ENCODE measurements at places on chromosomes 4 and X.

DNA sequence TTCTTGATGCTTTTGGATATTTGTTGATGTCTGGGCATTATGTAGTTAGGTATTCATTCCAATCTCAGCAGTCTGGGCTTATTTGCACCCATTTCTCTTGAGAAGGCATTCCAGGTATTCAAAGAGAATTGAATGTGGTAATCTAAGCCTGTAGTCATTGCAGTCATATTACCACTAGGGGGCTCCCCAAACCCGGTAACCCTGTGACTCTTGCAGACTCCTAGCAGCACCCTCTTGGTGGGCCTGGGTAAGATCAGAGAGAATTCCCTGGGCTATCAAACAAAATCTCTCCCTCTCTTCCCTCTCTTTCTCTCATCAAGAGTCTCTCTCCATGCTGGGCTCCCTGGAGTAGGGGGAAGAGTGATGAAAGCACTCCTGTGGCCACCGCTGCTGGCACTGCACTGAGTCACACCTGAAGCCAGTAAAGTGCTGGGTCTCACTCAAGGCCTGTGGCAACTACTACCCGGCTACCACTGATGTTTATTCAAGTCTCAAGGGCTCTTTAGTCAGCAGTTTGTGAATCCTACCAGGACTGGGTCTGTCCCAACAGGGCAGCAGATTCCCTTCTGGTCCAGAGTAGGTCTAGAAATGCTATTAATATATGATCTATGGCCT is 187.7 kb upstream of the NUDT10 start:
- peak; percentile 54 for DNase-seq

GRCh38 chr4:102472441-102473013 is 28.6 kb upstream of the NFKB1 start:
- DNase-seq: no peak

- DNase-seq: no peak
Measured at GRCh38 chr4:45438047-45438446, 685.8 kb downstream of the GABRG1 start.

DNA sequence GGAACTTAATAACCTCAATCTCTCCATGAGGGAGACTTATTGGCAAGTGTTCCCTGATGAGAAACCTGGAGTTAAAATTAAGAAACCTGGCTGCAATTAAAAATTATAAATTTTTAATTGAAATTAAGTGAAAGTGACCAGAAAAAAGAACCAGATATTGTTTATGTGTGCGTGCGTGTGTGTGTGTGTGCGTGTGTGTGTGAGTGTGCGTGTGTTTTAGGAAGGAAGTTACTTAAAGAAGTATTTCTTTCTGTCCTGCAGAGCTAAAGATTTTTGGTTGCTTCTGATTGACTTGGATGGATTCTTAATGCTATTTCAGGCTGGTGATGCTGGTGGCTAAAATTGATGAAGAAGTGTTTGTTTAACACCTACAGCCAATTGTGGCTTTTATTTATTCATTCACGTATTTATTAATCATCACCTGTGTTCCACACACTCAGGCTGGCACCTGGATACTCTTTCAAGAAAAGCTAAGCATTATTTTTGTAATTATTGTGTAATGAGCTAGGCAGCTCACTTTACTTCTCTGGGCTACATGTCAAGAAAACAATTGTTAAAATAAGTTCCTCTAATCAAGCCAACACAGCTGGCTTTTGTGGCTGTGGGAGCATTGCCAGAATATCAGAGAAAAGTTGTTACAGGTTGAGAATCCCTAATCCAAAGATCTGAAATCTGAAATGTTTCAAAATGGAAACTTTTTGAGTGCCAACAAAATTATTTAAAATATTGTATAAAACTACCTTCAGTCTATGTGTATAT is 68.5 kb downstream of the CEP44 start:
- DNase-seq: no peak

GRCh38 chrX:151753313-151754046 is 18.9 kb downstream of the CNGA2 start:
- peak; percentile 48 for DNase-seq

- DNase-seq: no peak
Measured at GRCh38 chr4:84870398-84871163, 95.9 kb downstream of the WDFY3 start.

DNA sequence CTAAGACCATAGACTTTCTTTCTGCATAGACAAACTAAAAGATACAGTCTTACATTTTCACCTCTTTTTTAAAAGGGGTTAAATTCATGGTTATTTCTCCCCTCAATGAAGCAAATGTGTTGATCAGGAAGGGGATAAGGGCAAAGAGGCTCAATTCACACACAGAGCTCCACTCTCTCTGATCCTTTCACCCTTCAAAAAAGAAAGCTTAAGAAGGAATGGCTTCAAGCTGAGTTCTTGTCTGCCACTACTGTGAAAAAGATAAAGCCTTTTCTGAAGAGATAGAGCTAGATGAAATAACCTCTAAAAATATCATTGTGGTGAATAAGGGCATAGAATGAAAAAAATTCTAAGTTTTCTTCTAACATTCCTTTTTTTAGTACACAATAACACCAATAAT is 28.3 kb downstream of the SEPSECS start:
- no peak for DNase-seq

- no peak for DNase-seq
Measured at GRCh38 chr4:100590325-100590724, 72.5 kb upstream of the EMCN start.

DNA sequence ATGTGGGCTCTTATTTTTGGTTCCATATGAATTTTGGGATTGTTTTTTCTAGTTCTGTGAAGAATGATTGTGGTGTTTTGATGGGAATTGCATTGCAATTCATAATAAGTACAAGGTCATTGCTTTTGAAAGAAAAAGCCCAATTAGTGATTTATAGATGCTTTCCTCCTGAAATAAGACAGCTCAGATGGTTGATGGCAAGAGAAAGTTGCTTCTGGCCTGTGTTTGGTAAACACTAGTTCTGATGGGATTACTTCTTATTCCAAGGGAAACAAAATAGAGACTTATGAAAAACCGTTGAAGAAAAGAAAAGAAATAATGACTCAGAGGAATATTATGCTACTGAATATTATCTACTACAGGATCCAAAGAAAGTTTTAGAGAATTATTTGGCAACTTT is 144.9 kb downstream of the SPANXA1 start:
- DNase-seq: no peak

- peak; percentile 30 for DNase-seq
Measured at GRCh38 chrX:4841216-4841745, 1127.8 kb upstream of the PRKX start.

- DNase-seq: no peak
Measured at GRCh38 chr4:17646693-17647092, 32.3 kb downstream of the MED28 start.

DNA sequence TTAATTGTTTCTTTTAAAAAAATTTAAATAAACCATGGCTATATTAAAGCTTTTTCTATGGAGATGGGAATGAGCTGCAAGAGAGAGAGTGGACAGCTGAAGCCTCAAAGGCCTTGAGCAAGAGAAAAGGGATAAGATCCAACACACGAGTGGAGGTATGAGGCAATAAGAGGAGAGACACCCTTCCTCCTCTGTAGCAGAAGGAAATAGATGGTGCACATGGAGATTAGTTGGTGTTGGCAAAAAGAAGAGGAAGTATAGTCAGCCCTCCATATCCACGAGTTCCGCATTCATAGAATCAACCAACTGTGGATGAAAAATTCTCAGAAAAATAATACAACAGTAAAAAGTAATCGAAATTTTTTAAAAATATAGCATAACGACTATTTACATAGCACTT is 3.2 kb downstream of the CXorf38 start:
- no peak for DNase-seq

DNA sequence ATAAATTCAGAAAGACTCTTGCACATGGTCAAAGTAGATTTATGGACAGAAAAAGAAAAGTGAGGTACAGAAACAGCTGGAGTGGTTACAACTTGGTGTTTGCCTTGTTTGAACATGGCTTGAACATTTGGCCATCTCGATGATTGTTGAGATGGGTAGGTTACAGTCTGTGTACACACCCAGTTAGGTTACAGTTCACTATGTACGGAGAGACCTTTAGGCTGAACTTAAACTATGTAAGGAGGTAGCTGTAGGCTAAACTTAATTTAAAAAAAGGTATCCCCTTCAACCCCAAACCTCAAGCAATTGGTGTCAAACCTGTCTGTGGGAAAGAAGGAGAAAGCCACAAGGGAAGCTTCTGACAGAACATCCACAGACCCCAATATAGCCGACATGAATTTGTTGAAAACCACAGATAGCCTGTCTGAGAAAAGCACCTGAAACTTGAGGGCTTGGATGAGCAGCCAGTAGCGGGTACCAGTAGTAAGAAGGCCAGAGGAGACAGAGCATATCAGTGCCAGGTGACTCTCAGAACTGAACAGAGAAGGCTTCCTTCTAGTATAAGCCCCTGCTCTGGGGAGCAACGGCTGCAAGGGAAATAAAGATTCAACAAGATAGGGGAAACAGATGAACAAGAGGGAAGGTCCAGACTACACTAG is 247.9 kb upstream of the GALNTL6 start:
- no peak for DNase-seq

- DNase-seq: peak; percentile 62
Measured at GRCh38 chr4:185534866-185535611, at the start of gene PDLIM3. TSS of gene PDLIM3 (minus strand) at chr4:185535507. CDS start at chr4:185535434, 73 bp downstream.

DNA sequence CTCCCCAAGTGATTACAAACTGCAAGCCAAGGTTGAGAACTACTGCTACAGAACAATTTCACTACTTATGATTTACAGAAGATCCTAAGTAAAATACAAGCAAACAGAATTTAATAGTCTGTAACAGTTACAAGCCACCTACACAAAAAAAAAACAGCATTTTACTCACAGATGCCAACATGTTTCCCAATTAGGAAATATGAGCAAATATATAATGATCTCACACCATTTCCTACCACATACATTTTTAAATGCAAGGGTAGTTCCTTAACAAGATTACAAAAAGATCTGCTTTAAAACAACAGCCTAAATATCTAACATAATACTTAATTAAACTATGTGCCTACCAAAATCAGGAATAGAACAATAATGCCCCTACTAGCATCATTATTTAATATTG is 63.4 kb downstream of the EFHC2 start:
- no peak for DNase-seq

GRCh38 chrX:129961180-129962083 is 21.0 kb upstream of the BCORL1 start:
- DNase-seq: no peak

- no peak for DNase-seq
Measured at GRCh38 chr4:41681054-41681453, 67.5 kb downstream of the PHOX2B start.

- DNase-seq: peak; percentile 27
Measured at GRCh38 chr4:40309250-40309774, 25.8 kb upstream of the CHRNA9 start.

DNA sequence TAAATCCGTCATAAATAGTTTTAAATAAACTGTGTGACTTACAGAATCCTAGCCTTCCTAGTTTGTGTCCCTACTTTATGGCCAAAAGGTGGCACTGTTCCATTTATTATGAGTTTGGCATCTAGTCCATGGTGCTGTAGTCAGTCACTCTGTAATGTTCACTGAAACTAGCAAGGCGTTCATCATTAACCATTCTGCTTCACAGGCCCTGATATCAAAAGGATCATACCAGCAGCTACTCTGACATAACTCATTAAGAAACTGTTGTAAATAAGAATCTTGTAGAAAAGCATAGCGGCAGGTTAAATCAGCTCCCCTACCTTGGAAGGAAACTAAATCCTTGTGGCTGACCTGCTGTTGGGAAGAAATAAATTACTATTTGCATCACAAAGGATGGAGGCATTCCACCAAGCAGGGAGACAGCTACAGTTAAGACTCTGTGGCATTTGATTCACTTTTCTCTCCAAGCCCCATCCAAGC is 919.6 kb upstream of the DIAPH2 start:
- peak; percentile 2 for DNase-seq

GRCh38 chrX:49257846-49258748 is 6.4 kb downstream of the FOXP3 start:
- no peak for DNase-seq

- DNase-seq: no peak
Measured at GRCh38 chrX:2610246-2611170, 80.6 kb upstream of the CD99 start.

GRCh38 chr4:152727784-152728183 is 48.0 kb upstream of the TMEM154 start:
- DNase-seq: no peak

- DNase-seq: no peak
Measured at GRCh38 chr4:140423106-140423505, 4.3 kb downstream of the CLGN start.

GRCh38 chrX:30533266-30533665 is 44.3 kb downstream of the TASL start:
- no peak for DNase-seq

DNA sequence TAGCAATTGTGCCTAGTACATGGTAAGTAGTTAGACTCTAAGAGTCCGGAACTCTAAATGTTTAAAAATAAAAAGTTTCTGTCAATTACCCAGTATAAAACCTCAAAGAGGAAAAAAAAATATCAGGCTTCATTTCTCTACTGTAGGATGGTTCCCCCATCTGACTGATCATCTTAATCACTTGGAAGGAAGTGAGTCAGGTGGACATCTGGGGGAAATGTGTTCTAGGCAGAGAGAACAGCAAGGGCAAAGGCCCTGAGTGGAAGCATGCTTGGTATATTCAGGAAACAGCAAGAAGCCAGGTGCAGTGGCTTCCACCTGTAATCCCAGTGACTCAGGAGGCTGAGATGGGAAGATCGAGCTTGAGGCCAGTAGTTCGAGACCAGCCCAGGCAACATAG is 2.9 kb upstream of the EIF1AX start:
- no peak for DNase-seq

- DNase-seq: no peak
Measured at GRCh38 chr4:105440890-105441289, 33.0 kb downstream of the PPA2 start.

DNA sequence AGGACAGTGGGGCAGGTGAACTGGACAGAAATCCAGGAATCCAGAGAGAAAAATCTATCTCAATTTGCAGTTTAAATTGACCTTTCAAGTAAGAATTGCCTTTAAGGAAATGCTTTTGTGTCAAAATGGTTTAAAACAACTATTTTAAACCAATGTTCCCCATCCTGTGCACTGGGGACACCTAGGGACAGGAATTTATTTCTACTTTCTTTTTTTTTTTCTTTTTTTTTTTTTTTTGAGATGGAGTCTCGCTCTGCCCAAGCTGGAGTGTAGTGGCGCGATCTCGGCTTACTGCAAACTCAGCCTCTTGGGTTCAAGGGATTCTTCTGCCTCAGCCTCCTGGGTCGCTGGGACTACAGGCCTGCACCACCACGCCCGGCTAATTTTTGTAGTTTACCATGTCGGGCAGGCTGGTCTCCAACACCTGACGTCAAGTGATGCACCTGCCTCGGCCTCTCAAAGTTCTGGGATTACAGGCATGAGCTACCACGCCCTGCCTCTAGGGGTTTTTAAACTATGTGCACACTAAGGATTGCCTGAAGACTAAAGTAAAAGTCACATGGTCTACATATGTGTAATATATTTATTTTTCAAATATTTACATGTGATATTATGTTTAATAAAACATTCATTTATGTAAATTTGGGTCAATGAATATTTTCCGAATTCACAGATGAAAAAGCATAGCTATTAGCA is 1213.4 kb downstream of the STIM2 start:
- DNase-seq: no peak

- DNase-seq: no peak
Measured at GRCh38 chr4:177484613-177485021, 42.4 kb upstream of the AGA start.
